ENCODE measurements at places on chromosomes 7 and 10.

DNA sequence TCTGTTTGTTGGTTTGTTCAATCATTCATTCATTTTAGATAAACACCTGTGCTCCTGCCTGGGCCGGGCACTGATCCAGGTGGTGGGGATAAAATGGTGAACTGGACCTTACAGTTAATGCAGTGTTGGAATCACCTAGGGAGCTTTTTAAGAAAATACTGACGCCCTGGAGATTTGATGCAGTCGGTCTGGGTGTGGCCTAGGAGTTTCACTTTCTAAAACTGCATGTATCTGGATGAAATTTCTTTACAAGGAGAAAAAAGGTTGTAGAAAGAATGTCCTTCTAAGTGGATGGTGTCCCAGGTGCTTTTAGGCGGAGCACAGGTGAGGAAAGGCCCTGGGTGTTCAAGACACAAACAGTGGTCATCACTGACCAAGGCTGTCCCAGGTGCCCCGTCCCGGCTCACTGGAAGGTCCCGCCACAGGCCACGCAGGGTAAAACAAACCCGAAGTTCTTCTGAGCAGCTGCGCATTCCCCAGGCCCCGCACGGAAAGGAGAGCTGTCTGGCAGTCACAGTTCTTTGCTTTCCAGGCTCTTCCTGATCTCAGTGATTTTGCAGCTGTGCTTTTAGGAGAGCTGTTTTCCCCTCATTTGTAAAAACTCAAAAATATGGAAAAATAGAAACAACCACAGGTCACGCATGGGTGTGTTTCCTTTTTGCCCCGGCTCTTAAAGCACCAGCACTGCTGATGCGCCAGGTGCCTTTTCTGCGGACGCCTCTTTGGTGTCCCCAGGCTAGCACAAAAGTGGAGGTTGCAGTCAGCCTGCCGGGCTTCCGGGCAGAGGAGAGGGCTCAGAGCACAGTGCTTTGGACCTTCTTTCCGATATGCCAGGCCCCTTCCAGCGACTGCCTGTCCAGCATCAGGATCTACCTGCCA, 161.9 kb downstream of the GRK5 start:
- DNase-seq = no peak

DNA sequence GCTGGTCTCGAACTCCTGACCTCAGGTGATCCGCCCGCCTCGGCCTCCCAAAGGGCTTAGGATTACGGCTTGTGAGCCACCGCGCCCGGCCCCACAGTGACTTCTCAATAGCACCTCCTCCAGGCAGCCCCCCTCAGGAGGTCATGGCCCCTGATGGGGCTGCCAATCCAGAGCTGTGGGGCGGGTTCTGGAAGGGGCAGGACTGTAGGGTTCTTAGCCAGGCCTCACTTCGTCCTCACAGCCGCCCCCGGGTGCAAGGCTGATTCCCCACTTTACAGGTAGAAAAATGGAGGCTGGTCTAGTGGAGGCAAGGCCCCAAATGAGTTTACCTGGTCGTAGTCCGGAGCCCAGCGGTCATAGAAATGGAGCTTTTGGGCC, 638 bp downstream of the METTL27 start:
- no peak for DNase-seq

GRCh38 chr7:150754951-150755350, 17.7 kb downstream of the GIMAP5 start:
- no peak for DNase-seq

GRCh38 chr10:118912961-118913600, 116.4 kb upstream of the NANOS1 start:
- no peak for DNase-seq

DNA sequence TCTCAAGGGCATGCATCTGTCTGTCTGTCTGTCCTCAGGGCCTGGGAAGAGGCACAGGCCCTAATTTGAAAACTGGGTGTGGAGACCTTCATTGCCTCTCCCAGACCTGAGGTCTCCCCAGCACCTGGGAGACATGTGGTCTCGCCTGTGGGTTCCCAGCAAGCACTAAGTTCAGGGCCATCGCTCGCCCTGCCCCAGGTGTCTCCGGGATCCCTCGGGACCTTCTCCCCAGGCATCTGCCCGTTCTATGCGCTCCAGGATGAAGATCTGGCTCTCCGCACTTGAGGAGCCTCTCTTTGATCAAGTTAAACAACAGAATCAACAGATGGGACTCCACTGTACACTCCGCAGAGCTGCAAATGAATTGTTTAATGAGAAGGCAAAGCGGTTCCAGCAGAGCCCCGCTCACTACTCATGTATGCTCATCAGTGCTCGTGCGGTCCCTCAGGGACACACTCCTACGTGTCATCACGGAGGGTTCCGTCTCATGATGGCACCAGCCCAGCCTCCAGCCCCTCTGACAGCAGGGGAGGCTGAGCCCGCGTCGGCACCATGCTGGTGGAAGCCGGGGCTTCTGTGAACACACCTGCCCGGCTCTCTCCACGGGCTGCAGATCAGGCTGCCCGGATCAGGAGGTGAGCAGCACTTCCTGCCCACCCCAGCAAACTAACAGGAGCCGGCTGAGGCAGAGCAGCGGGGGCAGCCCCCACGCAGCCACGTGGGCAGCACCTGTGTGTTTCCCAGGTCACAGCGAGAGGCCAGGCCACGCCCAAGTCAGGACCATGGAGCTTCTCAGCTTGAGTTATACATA, 132.8 kb downstream of the TCERG1L start:
- DNase-seq = no peak

DNA sequence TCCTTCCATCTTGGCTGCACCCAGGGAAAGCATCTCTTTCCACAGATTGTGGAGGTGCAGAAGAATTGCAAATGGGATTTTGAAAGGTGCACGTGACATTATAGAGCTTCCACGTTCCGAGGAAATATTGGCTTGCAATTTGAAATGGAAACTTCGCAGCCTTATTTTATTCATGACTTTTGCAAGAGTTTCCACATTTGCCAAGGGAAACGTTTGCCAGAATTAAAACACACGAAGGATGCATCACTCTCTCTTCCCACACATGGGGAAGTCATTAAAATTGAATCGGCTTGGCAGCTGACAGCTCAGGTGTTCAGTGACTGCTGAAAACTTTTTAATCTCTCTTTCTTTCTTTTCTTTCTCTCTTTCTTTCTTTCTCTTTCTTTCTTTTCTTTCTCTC, 475.4 kb upstream of the IGFBP3 start:
- DNase-seq = no peak

DNA sequence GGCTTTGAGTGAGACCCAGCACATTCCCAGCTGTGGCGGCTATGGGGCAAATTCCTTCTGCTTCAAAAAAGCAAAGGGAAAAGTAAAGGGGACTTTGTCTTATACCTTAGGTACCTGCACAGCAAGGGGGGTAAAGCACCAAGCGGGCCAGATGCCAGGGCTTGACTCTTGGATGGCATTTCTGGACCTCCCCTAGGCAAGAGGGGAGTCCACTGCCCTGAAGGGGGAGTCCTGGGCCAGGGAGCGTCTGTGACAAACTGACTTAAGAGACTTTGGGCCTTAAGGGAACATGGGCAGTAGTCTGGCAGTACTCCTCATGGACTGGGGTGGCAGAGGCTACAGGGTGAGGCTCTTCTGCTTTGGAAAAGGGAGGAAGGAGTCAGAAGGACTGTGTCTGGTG, 16.1 kb upstream of the FOXI2 start:
- DNase-seq = no peak

DNA sequence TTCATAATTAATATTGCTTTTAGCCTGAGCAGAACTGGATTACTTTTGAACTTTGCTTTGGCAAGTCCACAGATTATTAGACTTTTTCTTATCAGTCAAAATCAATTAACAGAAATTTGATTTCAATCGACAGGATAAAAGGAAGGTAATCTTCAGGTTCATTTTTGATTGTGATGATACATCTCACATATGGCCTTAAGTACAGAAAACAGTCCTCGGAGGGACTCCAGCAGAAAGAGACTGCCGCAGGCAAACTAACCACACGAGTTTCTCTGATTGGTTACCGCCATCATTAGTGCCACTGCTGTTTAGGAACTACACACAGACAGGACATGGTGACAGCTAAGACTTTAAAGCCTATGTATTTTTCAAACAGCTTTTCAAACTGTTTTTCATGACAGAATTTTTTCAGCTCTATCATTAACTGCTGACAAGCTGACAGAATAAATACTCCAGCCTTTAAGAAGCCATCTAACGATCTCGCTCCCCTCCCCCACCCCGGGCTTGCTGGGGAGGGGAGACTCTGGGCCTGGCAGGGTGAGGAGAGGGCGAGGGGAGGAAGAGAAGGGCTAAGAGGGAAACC, 668.2 kb downstream of the KCNMA1 start:
- no peak for DNase-seq

GRCh38 chr10:65570143-65571010, 1355.5 kb upstream of the LRRTM3 start:
- peak; percentile 24 for DNase-seq

DNA sequence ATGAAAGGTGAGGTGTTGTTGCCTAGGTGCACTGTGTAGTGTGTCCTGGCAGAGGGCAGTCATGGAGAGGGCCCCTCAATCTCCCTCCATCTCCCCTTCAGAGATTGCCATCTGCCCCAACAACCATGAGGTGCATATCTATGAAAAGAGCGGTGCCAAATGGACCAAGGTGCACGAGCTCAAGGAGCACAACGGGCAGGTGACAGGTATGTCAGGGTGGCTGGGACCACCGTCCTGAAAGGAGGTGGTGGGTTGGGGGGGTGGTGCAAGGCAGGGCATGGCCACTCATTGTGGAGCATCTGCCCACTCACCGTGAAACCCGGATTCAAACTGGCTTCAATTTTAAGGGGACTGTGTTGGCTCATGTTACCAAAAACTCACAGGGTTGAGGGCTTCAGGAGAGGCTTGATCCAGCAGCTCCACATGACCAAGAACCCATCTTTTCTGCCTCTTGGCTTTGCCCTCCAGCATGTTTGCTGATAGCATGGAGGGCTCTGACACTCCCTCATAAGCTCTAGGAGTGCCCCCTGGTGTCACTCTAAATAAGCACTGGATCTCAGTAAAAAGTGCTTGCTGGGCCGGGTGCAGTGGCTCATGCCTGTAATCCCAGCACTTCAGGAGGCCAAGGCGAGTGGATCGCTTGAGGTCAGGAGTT, 12.2 kb downstream of the ARPC1B start:
- no peak for DNase-seq

- DNase-seq = no peak
These were observed 138.5 kb upstream of the MGMT start for GRCh38 chr10:129328546-129328945.

DNA sequence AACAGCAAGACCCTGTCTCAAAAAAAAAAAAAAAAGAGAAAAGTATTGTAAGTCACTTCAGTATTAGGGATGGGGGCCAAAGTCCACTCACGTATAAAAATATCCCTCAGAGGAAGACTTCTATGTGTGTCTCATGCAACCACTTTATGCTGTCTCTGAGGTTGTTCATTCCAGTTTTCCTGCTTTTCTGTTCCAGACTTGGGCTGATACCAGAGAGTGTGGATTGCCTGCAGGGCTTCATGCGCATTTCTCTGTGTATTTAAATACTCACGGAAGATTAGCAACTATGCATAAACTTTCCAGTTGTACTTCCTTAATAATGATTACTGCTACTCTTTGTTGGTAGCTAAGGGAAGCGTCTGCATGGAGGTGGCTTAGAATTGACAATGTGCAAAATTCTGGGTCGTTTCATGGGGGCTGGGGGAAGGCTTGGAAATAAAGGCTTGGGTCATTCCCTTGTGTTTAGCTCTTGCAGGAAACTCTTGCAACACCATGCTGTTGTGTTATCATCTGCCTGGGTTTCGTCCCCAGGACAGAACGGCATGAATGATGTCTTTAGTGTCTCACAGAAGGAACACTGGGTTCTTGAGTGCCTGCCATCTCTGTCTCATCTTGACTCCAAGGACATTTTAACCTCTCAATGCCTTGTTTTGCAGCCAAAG, 54.1 kb downstream of the KIAA1217 start:
- DNase-seq = no peak

- no peak for DNase-seq
These were observed 84.6 kb downstream of the XPNPEP1 start for GRCh38 chr10:109838592-109839244.

- no peak for DNase-seq
These were observed 183.4 kb downstream of the HTR7 start for GRCh38 chr10:90674461-90674860.

GRCh38 chr10:99661377-99661763, 2.1 kb downstream of the ENTPD7 start:
- no peak for DNase-seq
